Thymus (tissue), 14 donors: ENCODE measurements at places on chromosomes 11 and 22. TPM values are rescaled to one million over a fixed set of nuclear protein-coding genes. Genes with fewer than 3 reads are reported as not detected.

- H3K27me3 ChIP-seq: no peaks in the 10 kb centered on the region
- H3K27ac ChIP-seq: no peak overlapping the region
Observed at GRCh38 chr11:33987975-33988580, 63.5 kb upstream of the CAPRIN1 start.

GRCh38 chr11:44445500-44446365 lies 119.7 kb upstream of the CD82 start:
- H3K4me1 ChIP-seq: no peaks in the 10 kb centered on the region
- no peaks in the 10 kb centered on the region for H3K36me3 ChIP-seq
- DNase-seq: no peak
- no peak overlapping the region for H3K27ac ChIP-seq

DNA sequence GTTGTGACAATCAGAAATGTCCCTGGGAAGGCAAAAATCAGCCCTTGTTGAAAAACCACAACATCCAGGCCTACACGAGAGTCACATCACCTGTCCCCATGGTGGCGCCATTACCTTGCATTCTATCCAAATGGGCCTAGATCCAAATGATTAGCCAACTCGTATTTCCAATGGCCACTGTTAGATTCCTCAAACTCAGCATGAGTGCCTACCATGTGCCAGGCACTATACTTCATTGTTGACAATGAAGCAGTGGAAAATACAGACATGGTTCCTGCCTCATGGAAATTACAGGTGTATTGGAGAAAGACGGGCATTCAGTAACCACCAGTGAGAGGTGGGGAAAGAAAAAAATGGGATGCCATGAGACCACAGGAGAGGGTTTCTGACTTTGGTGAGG lies 29.8 kb upstream of the CREB3L1 start:
- H3K4me3 ChIP-seq: no peak overlapping the region
- peaks cover 9% of the 10 kb centered on the region for H3K4me1 ChIP-seq
- H3K36me3 ChIP-seq: no peaks in the 10 kb centered on the region
- no peaks in the 10 kb centered on the region for H3K27me3 ChIP-seq
- DNase-seq: no peak

- no peak for DNase-seq
- no peaks in the 10 kb centered on the region for H3K4me1 ChIP-seq
- no peaks in the 10 kb centered on the region for H3K36me3 ChIP-seq
- no peak overlapping the region for H3K27ac ChIP-seq
Observed at GRCh38 chr11:134691295-134691873, 279.3 kb upstream of the B3GAT1 start.

GRCh38 chr11:92941676-92942571 lies 27.5 kb upstream of the MTNR1B start:
- no peaks in the 10 kb centered on the region for H3K36me3 ChIP-seq
- H3K27ac ChIP-seq: no peak overlapping the region
- H3K4me1 ChIP-seq: no peaks in the 10 kb centered on the region

DNA sequence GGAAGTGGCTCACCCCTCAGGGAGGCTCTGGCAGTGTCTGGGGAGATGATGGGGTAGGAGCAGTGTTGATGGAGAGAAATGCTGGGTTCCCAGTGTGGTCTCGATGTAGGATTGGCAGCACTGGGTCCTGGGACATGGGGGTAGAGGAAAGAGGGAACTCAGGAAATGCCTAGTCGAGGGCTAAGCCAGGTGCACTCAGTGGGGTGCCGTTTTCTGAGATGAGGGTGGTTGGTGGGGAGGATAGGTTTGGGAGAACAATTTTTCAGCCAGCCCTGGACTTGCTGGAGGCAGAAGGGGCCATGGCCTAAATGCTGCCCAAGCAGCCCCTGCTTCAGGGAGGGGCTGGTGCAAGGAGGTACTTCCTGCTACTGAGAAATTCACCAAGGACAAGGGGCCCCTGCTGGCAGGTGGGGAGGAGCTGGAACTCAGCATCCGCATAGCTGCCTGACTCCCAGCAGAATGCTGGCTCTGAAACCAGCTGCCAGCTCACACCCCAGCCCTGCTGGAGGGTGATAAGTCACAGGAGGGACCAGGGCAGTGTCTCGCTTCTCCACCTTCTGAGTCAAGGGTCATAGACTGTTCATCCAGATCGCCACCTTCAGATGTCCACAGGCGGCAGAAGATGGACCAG lies 6.0 kb downstream of the CCDC157 start:
- no peak for DNase-seq

GRCh38 chr11:64178203-64178602 lies 7.8 kb upstream of the STIP1 start:
- H3K4me3 ChIP-seq: no peak overlapping the region
- H3K4me1 ChIP-seq: peaks cover 7% of the 10 kb centered on the region
- H3K36me3 ChIP-seq: peaks cover 3% of the 10 kb centered on the region

The PIH1D2 gene
- total RNA-seq: 1.6 TPM

The GLYAT gene
- not detected for total RNA-seq

The GLB1L2 gene
- total RNA-seq: 0.47 TPM
